ENCODE measurements at places on chromosomes 6 and 20. TPM values are rescaled to one million over a fixed set of nuclear protein-coding genes. Genes with fewer than 3 reads are reported as not detected.

DNA sequence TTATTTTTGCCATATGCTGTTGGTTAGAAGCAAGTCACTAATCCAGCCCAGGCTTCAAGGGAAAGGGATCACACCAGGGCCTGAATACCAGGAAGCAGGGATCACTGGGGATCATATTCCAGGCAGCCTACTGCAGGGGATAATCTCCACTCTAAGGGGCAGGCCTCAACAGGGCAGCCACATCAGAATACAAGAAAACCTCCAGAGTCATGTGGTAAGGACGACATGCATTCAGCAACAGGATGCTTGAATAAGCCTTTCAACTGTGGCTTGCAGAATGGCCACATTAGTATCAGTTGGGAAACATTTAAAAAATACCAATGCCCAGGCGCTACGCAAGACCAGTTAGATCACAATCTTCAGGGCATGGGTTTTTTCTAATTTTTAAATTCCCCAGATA is 109.1 kb downstream of the LY86 start:
- DNase-seq: no peak

- no peak for DNase-seq
Observed at GRCh38 chr20:56627122-56628014, 1.7 kb upstream of the TFAP2C start.

GRCh38 chr6:18262702-18263417 is 1.5 kb downstream of the DEK start:
- DNase-seq: peak; percentile 58

DNA sequence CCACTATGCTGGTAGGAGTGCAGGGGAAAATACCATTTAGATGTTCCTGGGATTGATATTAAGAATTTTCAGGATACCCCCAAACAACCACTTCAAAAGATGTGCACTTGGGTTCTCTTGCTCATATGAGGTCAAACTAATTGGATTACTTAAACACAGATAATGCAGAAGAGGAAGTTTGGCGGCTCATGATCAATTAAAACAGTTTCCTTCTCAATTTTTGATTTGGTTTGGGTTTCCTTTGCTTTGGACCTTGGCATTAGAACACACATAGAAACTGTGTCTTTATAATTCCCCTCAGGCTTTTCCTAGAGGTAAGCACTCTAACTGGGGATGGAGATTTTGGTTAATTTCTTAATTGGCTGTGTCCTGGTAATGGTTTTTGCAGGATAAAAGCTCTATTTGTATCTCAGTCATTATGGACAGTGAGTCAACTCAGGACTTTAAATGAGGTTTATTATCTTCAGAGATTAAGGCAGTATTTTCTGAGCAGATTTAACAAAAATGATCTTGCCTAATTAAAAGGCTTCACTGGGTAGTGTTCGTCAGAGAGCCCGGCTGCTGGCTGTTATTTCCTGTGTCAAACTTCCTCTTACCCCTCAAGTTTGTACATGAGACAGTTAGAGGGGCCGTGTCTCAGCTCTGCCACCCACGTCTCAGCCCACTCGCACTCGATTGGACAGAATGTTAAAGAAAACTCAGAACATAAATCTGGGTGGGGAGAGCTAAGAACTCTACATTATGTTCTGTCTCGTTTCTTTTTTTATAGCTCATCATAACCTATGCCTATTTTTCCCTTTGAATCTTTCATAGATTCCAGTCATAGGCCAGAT is 50.3 kb upstream of the PREP start:
- DNase-seq: no peak

Gene IGF2R
- total RNA-seq: 31.5 TPM
